ENCODE measurements at places on chromosomes 2 and 18. TPM values are rescaled to one million over a fixed set of nuclear protein-coding genes. Genes with fewer than 3 reads are reported as not detected.

The PROKR1 gene
- total RNA-seq, result not detected

The TMSB10 gene
- 6,453 TPM for total RNA-seq

The NEU4 gene
- 0.19 TPM for total RNA-seq

The CDH20 gene
- not detected for total RNA-seq

The MC2R gene
- not detected for total RNA-seq

The SLC30A3 gene
- 0.12 TPM for total RNA-seq

The RAD51AP2 gene
- total RNA-seq, result not detected

The FAM228A gene
- not detected for total RNA-seq

The GAL3ST2 gene
- total RNA-seq, result 0.20 TPM

The CTAGE1 gene
- total RNA-seq, result not detected

The TTN gene
- 11.6 TPM for total RNA-seq

The SCN9A gene
- 0.26 TPM for total RNA-seq

The CFAP221 gene
- not detected for total RNA-seq

The GNAL gene
- total RNA-seq, result 0.24 TPM

The VWA3B gene
- total RNA-seq, result not detected

The STRADB gene
- 38.7 TPM for total RNA-seq

The GTF2A1L gene
- not detected for total RNA-seq

The KATNAL2 gene
- total RNA-seq, result 0.60 TPM

The CPLX4 gene
- total RNA-seq, result not detected

The ELOA2 gene
- total RNA-seq, result not detected

The SKA1 gene
- 27.6 TPM for total RNA-seq

The RESP18 gene
- not detected for total RNA-seq

The PLEKHH2 gene
- 0.58 TPM for total RNA-seq
